Stimulated activated CD4-positive, alpha-beta T cell treated with anti-CD3 and anti-CD28 coated beads, Interleukin-1b, Interleukin-23, amount 100 ng/mL, for 4 hours (primary cell): ENCODE measurements at places on chromosomes 2 and 18.

GRCh38 chr2:17171446-17172049 lies 346.7 kb downstream of the RAD51AP2 start:
- DNase-seq, result no peak

- no peak for DNase-seq
Measured at GRCh38 chr2:48264627-48265026, 265.3 kb upstream of the STON1 start.

GRCh38 chr2:23346029-23346428 lies 39.0 kb upstream of the KLHL29 start:
- DNase-seq, result no peak

- no peak for DNase-seq
Measured at GRCh38 chr2:196258407-196258806, 87.0 kb upstream of the STK17B start.

- DNase-seq, result no peak
Measured at GRCh38 chr18:22207021-22207758, 37.8 kb downstream of the GATA6 start.

- no peak for DNase-seq
Measured at GRCh38 chr2:235820571-235820970, 326.7 kb downstream of the AGAP1 start.

DNA sequence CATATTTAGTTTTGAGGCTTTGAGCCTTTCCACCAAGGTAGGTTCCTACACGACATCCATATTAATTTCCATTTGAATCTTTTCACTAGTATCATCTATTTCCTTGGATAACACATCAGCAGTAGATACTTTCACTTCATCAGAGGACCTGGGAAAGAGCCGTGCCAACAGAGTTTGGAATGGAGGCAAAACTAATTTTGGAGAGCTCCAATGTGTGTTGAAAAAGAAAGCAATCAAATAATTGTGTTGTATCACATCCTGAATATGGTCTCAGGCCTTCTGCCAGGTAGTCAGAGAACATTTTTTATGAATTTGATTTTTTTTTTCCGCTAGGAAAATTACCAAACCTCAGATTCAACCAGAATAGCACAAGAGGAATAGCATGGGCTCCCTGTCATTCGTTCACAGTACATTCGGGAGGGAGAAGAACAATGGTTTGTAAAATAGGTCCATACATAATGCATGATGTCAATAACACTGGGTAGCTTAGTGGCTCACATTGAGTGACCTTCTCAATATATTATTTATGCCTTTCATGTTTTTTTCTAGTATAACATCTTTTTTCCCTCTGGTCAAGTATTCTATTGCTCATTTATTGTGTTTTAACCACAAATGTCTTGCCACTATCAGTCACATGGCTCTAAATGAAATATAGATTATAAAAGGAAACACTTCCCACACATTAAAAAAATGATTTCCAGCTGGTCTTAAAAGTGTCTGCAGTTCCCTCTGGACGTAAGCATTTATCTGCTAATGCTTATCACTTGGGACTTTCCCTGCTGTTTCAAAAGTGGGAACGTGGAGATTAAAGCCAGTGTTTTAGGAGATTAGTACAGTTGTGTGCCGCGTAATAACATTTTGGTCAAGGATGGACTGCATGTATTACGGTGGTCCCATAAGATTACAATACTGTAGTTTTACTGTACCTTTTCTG lies 68.6 kb upstream of the RAPH1 start:
- no peak for DNase-seq

DNA sequence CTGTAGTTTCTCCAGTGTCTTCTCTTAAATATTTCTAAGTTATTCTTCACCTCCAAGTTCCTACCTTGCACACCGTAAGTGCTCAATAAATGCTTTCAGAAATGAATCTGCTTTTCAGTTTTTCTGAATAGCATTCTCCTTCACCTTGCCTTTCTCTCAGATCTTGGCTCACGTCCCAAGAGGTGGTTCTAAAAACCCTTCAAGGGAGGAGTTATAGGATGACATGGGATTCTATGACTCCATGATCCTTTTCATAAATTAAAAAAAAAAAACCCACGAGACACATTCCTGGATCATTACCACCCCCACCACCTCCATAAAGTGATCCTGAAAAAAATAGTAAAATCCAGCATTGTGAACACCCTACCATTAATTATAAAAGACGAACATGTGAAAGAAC lies 11.7 kb downstream of the KCTD1 start:
- DNase-seq, result no peak

DNA sequence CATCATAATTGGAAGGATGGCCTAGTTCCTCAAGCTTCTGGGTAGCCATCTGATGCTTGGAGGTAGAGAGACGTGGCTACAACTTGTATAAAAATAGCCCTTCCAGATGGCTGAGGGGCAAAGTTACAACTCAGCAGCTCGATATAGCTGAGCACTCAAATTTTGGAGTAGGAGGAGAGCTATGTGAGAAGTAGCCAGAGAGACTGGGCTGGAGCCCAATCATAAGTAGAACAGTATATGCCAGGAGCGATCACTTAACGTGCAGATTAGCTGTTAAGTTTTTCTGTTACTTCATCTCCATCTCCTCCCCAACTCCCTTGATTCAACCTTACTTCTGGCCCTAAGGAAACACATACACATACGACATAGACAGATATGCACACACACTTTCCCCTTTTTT lies 28.8 kb downstream of the CNRIP1 start:
- no peak for DNase-seq

GRCh38 chr2:173058673-173059072 lies 17.0 kb upstream of the MAP3K20 start:
- DNase-seq, result no peak

DNA sequence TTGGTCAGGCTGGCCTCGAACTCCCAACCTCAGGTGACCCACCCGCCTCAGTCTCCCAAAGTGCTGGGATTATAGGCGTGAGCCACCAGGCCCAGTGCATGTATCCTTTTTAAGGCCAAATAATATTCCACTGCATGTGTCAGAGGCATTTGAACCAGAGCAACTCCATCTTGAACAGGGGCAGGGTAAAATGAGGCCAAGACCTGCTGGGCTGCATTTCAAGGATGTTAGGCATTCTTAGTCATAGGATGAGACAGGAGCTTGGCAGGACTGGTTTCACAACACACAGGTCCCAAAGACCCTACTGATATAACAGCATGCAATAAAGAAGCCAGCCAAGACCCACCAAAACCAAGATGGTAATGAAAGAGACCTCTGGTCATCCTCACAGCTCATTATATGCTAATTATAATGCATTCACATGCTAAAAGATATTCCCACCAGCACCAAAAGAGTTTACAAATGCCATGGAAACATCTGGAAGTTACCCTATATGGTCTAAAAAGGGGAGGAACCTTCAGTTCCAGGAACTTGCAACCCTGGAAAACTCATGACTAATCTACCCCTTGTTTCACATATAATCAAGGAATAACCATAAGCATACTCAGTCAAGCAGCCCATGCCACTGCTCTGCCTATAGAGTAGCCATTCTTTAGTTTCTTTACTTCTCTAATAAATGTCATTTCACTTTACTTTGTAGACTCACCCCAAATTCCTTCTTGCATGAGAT lies 204.6 kb downstream of the RAB3GAP1 start:
- no peak for DNase-seq

DNA sequence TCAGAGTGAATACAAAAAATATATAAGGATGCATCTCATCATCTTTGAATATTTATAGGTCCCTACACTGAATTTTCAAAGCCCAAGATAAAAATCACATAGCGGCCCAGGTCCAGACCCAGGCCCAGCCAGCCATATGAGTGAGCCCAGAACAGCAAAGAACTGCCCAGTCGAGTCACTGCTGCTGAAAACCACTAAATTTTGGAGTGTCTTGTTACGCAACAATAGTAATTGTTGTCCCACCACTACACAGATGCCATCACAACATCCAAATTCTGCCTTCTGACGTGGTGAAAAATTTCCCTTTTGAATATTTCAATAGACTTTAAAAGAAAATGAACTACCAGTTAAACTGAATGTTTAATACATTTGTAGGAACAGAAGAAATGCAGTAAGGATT lies 5.7 kb downstream of the C18orf32 start:
- DNase-seq, result no peak

GRCh38 chr2:62016957-62017356 lies 111.5 kb downstream of the COMMD1 start:
- DNase-seq, result no peak

- no peak for DNase-seq
Measured at GRCh38 chr2:3952866-3953516, 249.6 kb downstream of the DCDC2C start.

- no peak for DNase-seq
Measured at GRCh38 chr2:6369266-6369665, 496.4 kb downstream of the CMPK2 start.

DNA sequence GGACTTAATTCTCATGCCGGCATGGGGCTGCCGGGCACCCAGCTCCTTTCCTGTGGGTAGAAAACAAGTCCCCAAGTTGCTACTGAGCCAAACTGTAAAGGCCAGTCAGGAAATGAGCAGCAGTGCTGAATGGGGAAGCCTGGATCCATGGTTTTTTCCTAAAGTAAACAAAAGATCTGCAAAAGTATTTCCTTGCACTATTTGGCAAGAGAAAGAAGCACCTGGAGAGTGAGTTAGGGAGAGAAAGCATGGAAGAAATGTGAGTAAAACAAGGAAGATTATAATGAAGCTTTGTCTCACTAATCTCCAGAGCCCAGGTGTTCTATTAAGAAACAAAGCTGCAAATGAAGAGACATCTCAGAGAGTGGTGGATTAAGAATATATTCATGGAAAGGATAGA lies 117.6 kb downstream of the METTL8 start:
- DNase-seq, result no peak

DNA sequence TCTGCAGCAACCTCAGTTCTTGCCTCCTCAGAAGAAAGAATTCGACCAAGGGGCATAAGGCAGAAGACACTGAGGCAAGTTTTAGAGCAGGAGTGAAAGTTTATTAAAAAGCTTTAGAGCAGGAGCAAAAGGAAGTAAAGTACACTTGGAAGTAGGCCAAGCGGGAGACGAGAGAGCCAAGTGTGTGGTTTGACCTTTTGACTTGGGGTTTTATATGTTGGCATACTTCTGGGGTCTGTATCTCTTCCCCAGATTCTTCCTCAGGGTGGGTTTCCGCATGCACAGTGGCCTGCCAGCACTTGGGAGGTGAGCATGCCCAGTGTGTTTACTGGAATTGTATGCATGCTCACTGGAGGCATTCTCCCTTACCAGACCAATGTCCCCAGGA lies 59.3 kb upstream of the ANKRD44 start:
- DNase-seq, result no peak

- DNase-seq, result no peak
Measured at GRCh38 chr18:10285283-10285640, 169.2 kb upstream of the APCDD1 start.
